ENCODE measurements at places on chromosomes 4 and X.
A peak's percentile ranks its signal among the peaks of the same experiment; 100 is the strongest.

GRCh38 chr4:71186257-71186565 lies 152.6 kb upstream of the SLC4A4 start:
- no peak for DNase-seq

GRCh38 chr4:110091434-110092140 lies 106.8 kb downstream of the ELOVL6 start:
- DNase-seq, result no peak

- DNase-seq, result no peak
These were observed 26.3 kb upstream of the UBA6 start for GRCh38 chr4:67727124-67727850.

- DNase-seq, result no peak
These were observed 17.3 kb upstream of the LSM6 start for GRCh38 chr4:146158036-146158745.

DNA sequence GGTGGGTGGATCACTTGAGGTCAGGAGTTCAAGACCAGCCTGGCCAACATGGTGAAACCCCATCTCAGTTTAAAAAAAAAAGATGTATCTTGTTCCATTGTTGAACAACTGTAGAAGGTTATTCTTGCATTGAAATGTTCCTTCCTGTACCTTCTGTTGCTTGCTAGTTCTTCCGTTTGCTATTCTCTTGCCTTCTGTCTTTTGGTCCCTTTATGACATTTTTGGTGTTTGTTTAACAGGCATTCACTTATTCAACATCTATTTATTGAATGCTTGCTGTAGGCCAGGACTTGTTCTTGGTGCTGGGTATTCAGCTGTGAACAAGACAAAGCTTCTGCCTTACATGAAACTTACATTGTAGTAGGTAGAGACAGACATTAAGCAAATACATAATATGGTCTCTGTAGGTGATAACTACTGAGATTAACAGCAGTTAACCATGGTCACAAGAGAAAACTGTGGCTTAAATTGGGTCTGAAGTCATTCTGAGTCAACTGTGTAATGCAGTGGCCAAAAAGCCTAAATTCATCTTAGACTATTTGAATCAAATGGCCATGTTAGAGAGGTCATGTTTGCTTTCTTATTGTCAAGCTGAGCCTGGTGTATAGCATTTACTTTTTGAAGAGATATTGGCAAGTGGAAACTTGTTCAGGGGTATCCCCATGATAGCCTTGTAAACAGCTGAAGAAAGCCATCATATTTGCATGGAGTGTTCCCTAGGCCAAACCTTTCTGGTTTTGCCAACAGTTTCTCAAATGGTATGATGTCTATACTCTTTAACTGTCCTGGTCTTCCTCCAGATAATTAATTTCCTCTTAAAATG lies 35.6 kb downstream of the GAB1 start:
- no peak for DNase-seq

DNA sequence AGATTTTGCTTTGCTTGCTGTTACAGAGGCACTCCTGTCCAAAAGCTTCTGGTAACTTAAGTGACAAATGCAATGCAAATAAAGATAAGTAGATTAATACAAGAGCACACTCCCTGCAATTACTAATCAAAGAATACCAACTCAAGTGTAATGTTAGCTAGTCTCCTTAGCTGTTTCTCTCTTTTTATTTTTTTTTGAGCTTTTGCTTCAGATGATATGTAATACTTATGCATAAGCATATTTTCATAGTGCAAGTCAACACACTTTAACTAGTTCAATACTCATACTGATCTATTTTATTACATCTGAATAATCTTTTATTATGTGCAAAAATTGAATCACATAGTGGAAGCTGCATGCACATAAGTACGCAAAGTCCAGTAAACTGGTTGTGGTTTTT lies 2.7 kb downstream of the SLC7A11 start:
- DNase-seq, result no peak

- DNase-seq, result no peak
These were observed 45.4 kb downstream of the AFF1 start for GRCh38 chr4:86980230-86980629.

DNA sequence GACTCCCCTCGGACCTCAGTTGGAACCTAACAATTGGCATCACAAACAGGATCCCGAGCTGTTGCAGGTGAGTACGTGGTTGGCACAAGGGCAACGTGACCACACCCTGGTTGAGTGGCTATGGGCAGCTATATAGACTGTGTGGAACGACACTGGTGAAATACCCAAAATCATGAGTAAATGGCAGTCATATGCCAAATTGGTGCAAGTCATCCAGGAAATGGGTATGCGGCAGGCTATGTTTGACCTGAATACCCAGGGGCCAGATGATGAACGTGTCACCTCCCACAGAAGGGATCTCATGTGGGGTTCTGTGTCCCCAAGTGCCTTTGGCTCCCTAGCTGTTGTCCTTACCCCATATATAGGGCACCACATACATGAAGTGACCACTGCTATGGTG lies 53.2 kb upstream of the CCDC149 start:
- DNase-seq, result no peak

DNA sequence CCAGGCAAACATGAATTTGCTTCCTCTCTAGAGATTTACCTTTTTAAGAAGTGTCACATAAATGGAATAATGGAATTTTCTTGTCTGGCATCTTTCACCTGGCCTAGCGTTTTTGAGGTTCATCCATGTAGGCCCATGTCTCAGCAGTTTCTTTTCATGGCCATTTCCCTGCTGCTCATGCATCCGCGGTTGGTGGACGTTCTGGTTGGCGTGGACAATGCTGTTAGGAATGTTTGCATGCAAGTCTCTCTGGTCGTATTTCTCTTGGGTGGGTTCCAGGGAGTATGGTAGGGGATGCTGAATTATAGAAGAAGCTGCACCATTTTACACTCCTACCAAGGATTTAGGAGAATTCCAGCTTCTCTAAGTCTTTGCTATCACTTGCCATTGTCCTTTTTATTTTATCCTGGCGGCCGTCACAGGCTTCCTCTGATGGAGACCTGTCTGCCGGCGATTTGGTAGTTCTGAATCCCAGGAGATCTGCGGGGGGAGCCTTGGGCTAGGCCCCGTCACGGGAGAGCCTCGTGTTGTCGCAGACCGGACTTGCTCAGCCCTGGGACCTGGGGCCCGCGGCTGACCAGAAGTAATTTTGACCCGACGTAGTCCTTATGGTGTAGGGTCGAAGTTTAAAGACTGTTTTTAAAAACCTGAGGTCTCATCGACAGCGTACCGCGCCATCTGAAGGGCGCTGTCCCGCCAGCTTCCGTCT lies 56.9 kb upstream of the TADA2B start:
- DNase-seq, result no peak

DNA sequence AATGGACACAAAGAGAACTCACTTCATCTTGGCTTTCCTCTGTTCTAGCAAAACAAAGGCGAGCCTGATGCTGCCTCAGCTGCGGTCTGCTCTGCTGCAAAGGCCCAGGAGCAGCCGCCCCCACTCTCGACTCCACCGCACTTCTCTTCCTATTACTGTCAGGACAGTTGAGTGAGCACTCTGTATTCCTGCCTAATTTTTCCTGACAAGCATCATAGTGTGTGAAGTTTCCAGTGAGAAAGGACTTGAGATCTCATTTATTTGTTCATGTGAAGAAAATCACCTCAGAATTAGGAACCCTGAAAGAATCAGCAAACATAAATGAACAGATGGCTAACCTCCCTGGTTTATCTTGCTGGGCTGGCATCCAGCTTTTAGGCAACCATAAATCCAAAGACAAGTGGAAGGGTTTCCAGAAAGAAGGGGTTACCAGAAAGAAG lies 15.6 kb downstream of the SCARB2 start:
- DNase-seq, result no peak

DNA sequence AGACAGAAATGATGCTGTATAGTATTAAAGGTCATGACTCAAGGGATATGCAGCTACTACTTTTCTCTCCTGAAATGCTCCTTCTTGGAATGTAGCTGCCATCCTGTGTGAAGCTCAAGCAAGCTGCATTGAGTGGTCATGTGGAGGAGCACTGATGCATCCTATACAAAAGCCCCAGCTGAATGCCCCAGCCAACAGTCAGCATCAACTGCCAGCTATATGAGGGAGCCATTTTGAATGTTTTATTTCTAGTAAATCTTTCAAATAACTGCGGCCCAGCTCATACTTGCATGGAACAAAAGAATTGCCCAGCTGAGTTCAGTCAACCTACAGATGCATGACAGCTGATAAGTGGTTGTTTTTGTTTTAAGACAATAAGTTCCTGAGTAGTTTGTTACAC lies 165.0 kb upstream of the GEMIN8 start:
- no peak for DNase-seq

GRCh38 chr4:173214231-173214630 lies 45.6 kb downstream of the GALNT7 start:
- no peak for DNase-seq

GRCh38 chr4:78863991-78864390 lies 75.2 kb downstream of the PAQR3 start:
- no peak for DNase-seq

GRCh38 chrX:115363372-115363771 lies 73.9 kb downstream of the LUZP4 start:
- no peak for DNase-seq

DNA sequence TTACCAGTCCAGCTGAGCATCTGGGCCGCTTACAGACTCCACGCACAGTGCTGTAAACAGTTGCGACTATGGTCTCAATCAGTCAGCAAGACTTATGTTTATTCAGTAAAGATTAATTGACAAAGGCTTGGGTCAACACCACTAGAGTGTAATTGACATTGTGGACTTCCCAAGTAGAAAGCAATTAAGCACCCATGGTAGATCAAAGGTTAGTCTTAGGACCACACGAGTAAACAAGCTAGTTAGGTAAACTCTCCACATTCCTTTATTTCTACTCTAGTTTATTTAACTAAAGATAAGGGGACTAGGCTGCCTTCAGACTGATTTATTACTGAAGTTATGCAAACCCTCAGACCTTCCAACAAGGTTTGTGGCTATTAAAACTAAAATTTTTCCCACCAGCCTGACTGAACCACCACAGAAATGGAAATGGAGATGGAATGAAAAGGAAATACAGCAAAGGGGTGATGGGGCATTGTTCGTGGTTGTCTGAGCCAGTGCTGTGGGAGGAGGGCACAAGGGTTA lies 44.2 kb downstream of the MTHFD2L start:
- DNase-seq, result no peak

DNA sequence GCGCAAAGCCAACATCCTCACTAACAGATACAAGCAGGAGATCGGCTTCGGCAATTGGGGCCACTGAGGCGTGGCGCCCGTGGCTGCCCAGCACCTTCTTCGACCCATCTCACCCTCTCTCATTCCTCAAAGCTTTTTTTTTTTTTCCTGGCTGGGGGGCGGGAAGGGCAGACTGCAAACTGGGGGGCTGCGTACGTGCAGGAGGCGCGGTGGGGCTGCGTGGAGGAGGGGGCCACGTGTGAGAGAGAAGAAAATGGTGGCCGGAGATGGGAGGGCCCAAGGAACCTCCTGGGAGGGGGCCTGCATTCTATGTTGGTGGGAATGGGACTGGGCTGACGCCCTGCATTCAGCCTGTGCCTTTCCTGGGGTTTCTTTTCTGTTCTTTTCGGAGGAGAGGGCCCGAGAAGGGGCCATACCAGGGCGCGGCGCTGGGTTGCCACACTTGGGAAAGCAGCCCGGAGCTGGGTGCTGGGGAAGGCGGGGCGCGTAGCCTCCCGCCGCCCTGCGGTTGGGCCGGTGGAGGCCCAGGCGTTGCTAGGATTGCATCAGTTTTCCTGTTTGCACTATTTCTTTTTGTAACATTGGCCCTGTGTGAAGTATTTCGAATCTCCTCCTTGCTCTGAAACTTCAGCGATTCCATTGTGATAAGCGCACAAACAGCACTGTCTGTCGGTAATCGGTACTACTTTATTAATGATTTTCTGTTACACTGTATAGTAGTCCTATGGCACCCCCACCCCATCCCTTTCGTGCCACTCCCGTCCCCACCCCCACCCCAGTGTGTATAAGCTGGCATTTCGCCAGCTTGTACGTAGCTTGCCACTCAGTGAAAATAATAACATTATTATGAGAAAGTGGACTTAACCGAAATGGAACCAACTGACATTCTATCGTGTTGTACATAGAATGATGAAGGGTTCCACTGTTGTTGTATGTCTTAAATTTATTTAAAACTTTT lies 4.5 kb downstream of the MID1IP1 start:
- peak; percentile 25 for DNase-seq

DNA sequence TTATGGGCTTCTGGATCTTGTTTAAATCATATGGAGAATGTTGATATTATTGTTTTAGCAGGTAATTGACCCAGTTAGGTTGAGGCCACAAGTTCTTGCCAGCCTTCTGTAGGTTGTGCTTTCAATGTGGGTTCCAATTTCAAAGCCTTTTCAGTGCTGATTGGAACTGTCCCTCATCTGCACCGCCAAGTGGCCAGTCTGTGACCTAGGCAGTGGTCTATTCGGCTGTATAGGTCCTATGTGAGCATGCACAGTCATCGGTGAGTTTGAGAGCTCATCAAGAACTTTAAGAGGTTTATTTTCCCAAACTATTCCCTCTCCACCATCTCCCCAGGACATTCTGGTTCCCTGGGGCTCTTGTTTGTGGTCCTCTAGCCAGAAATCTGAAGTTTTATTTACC lies 35.7 kb downstream of the DDX53 start:
- DNase-seq, result no peak

DNA sequence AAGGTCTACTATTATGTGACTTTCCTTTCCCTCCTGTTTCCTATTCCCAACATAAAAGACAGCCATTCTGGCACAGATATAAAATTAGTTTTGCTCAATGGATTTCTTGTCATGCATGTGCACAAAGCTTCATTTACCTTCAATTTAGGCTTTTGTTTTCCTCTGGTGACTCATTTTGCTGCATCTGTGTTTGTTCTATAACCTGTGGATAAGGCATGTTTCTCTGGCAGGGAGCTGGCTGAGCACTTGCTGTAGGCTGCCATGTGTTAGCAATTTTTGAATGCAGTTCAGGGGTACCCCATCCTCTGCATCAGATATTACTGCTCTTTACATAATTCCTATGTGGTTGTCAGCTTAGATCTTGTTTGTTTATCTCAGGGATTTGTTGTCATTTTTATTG lies 202.8 kb upstream of the GRID2 start:
- no peak for DNase-seq

DNA sequence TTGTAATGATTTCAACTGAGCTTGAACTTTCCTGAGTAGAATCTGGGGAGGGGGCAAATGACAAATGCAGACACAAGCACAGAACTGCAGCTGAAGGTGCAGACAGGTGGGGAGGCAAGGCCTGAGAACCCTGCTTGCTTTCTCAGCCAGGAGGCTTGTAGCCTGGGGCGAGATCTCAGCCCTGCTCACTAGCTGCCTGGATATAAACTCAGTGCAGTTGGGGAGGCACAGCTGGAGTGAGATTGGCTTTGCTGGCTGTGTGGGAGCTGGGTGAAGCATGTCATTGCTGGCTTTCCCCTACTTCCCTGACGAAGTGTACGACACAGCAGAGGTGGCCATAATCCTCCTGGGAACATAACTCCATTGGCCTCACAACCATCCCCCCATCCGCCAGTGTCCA lies 55.5 kb upstream of the NEXMIF start:
- DNase-seq, result no peak

DNA sequence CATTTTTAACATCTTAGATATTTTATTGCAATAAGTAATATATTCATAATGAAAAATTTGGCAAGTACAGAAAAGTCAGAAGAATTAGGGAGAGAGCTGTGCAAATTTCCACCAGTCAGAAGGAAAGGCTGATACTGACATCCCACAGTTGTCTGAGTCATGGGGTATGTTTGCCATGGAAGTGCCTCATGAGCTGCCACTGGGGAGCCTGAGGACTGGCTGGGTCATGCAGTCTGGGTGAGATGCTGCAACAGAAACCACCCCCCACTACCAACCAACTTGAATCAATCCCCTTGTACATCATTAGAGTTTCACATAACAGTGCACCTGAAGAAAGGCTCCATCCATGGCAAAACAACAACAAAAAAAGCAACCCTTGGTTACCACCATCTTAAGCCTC lies 45.2 kb upstream of the ENPP6 start:
- DNase-seq, result no peak

- DNase-seq, result no peak
These were observed 780.6 kb downstream of the FAM133A start for GRCh38 chrX:94454606-94455005.

Data from GM12892 (cell line).